Suppressor macrophage treated with lipopolysaccharide for 4 hours (primary cell): ENCODE measurements at places on chromosomes 3 and 15.
A peak's percentile ranks its signal among the peaks of the same experiment; 100 is the strongest.

DNA sequence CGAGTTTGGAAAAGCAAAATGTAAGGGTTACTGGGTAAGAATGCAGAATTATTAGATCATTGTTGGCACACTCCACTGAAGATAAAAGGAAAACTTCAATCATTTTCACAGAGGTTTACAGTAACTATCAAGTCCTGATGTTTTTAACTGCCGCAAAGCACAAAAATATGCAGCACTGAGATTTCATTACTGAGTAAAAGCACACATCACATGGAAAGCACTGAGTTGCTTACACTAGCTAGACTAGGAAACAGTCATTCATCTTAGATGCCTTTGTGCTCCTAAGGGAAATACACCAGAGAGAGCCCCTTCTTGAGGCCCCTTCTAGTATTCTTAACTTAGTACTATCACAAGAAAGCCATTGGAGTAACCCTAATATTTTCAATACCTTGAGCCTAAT is 11.8 kb upstream of the P2RY1 start:
- no peak for DNase-seq

DNA sequence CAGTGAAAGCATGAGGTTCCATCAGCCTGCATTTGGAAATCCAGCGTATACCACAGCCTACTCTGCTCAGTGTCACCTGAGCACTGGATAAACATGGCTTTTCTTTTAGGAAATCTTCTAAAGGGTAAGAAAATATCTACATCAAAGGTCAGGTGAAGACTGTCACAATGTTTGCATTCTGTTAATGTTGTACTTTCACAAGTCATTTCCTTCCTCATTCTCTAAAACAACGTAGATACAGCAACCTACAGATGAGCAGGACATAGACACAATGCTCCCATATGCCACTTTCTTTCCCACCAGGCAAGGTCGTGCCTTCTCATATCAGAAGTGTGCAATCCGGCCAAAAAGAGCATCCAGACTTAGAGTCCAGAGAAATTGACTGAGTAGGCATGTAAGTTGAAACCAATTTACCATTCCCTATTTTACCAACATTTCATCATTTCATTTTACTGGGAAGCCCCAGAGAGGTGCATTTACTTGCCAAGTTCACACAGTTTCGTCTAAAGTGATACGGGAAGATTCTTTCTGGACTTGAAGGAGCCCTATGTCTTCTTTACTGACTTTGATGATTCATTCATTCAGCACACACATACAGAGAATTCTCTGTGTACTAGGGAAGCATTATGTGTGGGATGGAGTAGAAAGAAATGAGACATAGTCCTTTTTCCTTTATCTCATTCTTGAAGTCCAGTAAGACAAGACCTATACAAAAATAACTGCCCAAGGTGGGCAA is 30.6 kb upstream of the LPP start:
- DNase-seq: peak; percentile 78

DNA sequence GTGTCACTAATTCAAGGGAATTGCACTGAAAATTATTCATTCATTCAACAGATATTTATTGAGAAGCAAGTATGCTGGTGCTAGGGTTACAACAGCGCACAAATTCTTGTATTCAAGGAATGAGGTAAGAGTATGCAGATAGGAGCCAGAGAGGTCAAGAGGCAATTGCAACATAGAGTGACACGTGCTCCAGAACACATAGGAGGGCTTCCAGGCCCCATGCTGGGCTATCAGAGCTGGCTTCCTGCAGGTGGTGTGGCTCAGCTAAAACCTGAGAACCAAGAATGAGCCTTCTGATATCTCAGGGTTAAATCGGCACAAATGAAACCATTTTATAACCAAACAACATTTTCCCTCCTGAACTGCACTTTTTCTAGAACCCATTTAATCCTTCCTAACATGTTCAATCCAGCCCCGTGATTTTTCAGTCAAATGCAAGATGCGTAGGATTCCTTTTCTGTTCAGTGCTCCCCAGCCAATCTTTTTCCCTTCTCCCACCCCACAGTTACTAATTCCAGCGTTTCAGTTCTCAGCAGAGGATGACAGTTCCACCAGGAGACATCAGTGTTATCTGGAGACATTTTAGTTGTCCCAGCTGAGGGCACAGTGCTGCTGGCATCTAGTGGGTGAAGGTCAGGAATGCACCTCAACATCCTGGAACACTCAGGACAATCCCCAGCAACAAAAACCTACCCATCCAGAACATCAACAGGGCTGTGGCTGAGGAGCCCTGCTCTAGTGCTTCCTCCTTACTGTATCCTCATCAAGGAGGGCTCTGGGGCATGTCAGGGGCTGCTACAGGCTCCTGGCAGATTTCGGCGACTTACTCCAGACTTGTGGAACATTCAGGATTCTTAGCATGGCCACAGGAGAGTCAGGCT is 13.1 kb downstream of the CCR5AS start:
- peak; percentile 78 for DNase-seq

GRCh38 chr15:77456746-77457145 is 36.1 kb downstream of the HMG20A start:
- DNase-seq: no peak

DNA sequence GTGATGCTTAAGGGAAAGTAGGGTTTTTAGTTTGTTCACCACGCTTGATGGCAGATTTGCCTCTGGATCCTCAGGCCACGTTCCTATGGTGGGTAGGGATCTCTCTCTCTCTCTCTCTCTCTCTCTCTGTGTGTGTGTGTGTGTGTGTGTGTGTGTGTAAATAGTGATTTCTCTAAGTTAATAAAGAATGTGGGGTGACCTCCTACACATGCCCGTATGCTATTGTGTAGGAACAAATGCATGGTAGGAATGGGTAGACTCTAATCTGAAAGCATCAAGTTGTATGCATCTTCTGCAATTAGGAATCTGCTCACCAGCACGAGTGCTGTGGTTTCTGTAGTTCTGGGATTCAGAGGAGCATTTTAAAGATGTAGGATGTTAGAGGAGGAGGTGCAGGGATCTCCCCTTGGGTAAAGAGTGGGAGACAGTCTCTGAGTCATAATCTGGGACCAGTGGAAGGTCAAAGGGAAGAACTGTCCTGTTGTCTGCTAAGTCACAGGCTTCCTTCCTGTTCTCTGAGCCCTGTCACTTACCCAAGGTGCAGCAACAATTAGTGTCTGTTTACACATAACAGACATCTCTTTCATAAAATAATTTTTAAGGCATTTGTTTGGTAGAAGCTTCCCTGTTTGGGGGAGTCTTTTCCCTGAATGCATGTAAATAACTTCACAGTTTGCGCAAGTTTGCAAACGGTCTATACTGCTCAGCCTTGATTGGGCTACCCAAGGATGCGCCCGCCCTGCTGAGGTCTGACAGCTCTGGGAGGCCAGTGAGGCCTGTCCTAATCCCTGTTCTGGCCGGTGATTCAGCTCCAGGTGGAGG is 139.8 kb downstream of the IGF1R start:
- DNase-seq: peak; percentile 78
